ENCODE measurements at places on chromosomes 4 and X. TPM values are rescaled to one million over a fixed set of nuclear protein-coding genes. Genes with fewer than 3 reads are reported as not detected.
A peak's percentile ranks its signal among the peaks of the same experiment; 100 is the strongest.

Gene GPR50
- total RNA-seq = not detected

Gene GAB3
- 18.7 TPM for total RNA-seq

GRCh38 chrX:46407753-46408130, 137.5 kb downstream of the ZNF674 start:
- DNase-seq = no peak
- no peaks in the 10 kb centered on the region for H3K27me3 ChIP-seq
- H3K36me3 ChIP-seq = no peaks in the 10 kb centered on the region
- H3K4me1 ChIP-seq = no peaks in the 10 kb centered on the region
- no peak overlapping the region for H3K27ac ChIP-seq

- no peak overlapping the region for H3K27ac ChIP-seq
- no peaks in the 10 kb centered on the region for H3K36me3 ChIP-seq
- peaks cover 68% of the 10 kb centered on the region for H3K27me3 ChIP-seq
- DNase-seq = no peak
- H3K4me3 ChIP-seq = no peak overlapping the region
Measured at GRCh38 chr4:168879188-168879587, 130.9 kb downstream of the CBR4 start.

DNA sequence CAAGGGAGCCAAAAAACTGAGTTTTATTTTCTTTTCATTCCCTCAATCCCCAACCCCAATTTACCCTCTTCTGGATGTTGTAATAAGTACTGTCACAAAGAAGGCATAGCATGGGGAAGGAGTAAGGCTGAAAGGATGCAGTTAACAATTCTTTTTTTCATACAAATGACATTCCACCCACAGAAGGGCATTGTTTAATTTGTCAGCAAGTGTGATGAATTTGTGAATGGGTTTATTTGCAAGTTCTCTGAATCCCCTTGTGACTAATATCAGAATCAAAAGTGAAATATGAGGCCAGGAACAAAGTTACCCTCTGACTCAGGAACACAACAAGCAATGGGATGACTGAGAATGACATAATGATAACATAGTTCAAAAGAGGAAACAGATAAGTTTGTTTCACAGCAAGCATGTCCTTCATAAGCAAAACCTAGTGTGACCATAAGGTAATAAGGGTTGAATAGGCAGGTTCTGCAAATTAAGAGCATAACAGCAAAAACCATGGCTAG, 2.1 kb downstream of the GEMIN8 start:
- no peak for DNase-seq
- H3K4me3 ChIP-seq = no peak overlapping the region
- H3K27ac ChIP-seq = peak overlapping the region; percentile 67
- H3K4me1 ChIP-seq = peaks cover 25% of the 10 kb centered on the region
- peaks cover 6% of the 10 kb centered on the region for H3K36me3 ChIP-seq
- H3K27me3 ChIP-seq = no peaks in the 10 kb centered on the region

GRCh38 chrX:24963823-24964222, 51.9 kb downstream of the ARX start:
- H3K27ac ChIP-seq = no peak overlapping the region
- no peak overlapping the region for H3K4me3 ChIP-seq
- no peak for DNase-seq
- H3K4me1 ChIP-seq = no peaks in the 10 kb centered on the region
- no peaks in the 10 kb centered on the region for H3K27me3 ChIP-seq

GRCh38 chr4:82989575-82990429, 20.8 kb downstream of the LIN54 start:
- H3K36me3 ChIP-seq = peaks cover 13% of the 10 kb centered on the region
- DNase-seq = no peak
- H3K27me3 ChIP-seq = no peaks in the 10 kb centered on the region

- no peak overlapping the region for H3K27ac ChIP-seq
- H3K36me3 ChIP-seq = peaks cover 5% of the 10 kb centered on the region
- no peaks in the 10 kb centered on the region for H3K4me1 ChIP-seq
- H3K4me3 ChIP-seq = no peak overlapping the region
- DNase-seq = no peak
- H3K27me3 ChIP-seq = no peaks in the 10 kb centered on the region
Measured at GRCh38 chrX:30875957-30876356, 13.1 kb downstream of the TAB3 start.

DNA sequence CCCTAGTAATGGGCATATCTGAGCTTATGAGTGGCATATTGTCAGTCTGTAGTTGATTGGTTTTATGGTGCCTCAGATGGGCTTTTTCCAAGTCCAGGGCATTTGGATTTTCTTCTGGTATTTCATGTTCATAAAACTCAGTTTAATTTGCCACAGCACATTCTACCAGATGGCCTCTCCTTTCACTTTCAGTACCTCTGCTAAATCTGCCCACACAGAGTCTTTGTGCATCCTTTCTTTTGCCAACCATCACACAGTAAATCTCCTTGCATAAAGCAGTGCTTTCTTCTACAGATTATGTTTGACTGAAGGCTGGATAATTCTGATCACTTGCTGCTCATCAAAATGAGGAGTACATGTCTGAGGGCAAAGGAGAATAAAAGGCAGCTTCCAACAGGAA, 98.2 kb downstream of the HS6ST2 start:
- peaks cover 17% of the 10 kb centered on the region for H3K4me1 ChIP-seq
- H3K4me3 ChIP-seq = no peak overlapping the region
- DNase-seq = no peak
- no peak overlapping the region for H3K27ac ChIP-seq

GRCh38 chrX:7294483-7294882, 146.5 kb upstream of the PUDP start:
- no peak overlapping the region for H3K4me3 ChIP-seq
- H3K27ac ChIP-seq = no peak overlapping the region
- no peaks in the 10 kb centered on the region for H3K27me3 ChIP-seq
- no peak for DNase-seq
- H3K36me3 ChIP-seq = no peaks in the 10 kb centered on the region
- H3K4me1 ChIP-seq = no peaks in the 10 kb centered on the region

DNA sequence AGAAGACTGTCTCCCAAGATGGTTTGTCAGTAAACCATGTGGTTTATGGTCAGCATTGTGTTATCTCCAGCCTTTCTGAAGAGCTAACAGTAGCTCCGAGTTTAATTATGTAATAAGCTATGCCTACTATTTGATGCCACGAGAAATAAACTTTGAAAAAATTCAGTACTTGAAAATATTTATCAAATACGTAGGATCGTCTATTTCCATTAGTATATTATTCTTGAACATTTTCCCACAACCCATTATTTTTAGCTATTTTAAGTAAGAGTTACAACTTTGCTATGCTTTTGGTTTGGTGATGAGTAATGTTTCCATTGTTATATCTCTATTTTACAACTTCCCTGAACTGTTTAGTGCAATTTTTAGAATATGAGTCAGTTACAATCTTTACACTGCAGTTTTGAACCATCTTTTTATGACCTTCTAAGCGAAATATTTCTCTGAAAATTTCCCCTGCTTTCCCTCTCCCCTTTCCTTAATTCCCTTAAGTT, 44.5 kb upstream of the TRIM2 start:
- H3K27ac ChIP-seq = no peak overlapping the region
- no peaks in the 10 kb centered on the region for H3K36me3 ChIP-seq
- H3K4me3 ChIP-seq = no peak overlapping the region
- DNase-seq = no peak

DNA sequence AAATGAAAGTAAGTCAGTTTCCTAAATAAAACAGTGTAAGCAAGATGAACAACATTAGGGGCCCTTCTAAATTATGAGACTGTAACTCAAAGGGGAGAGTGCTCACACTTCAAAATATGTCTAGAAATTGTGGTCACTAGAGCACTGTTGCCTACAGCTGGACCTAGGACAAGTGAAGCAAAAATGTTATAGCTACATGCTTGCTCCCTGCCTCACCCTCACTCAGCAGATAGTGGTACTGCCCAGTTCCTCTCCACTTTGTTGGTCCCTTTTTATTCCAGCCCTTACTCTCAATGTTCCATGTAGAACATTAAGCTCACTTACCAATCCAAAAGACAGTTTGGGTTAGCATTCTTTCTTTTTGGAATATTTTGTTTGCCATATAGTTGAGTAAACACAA, 147.3 kb downstream of the GRIA3 start:
- H3K36me3 ChIP-seq = no peaks in the 10 kb centered on the region
- no peaks in the 10 kb centered on the region for H3K27me3 ChIP-seq
- no peak overlapping the region for H3K27ac ChIP-seq
- H3K4me1 ChIP-seq = no peaks in the 10 kb centered on the region
- H3K4me3 ChIP-seq = no peak overlapping the region

DNA sequence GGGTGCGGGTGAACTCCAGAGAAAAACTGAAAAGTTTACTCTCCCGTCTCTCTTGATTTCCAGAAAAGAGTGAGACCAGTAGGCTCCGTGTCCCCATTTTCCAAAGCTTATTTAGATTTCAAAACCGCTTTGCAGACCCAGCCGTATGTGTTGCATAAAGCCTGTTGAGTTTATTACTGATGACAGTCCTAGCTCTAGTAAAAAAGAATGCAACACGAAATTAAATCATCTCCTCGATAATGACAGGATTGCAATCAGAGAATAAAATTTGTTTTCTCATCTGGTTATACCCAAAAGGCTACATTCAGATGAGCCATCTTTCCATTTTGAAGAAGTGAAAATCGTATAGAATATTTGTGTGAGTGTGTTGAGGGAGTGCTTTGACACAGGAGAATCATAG, 16.1 kb upstream of the VCX3A start:
- no peaks in the 10 kb centered on the region for H3K27me3 ChIP-seq
- H3K4me1 ChIP-seq = no peaks in the 10 kb centered on the region
- no peak for DNase-seq
- H3K4me3 ChIP-seq = no peak overlapping the region
- H3K27ac ChIP-seq = no peak overlapping the region
- no peaks in the 10 kb centered on the region for H3K36me3 ChIP-seq

DNA sequence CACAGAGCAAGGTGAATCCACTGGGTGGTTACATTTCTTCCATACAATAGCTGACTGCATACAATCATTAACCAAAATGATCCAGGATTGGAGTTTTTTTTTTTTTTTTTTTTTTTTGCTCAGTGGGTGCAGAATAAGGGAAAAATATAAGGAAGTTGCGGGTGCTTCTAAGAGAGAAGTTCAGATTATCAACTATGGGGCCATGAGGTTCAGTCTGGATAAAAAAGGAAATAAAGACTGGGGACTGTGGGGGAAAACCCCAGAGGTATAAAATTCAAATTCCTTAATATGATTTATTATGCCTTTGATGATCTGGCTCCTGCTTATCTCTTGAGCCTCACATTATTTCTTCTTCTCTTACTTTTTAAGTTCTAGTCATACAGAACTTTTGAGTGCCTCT, 5.9 kb upstream of the EIF1AX start:
- peaks cover 19% of the 10 kb centered on the region for H3K36me3 ChIP-seq
- no peak overlapping the region for H3K4me3 ChIP-seq
- no peak overlapping the region for H3K27ac ChIP-seq

DNA sequence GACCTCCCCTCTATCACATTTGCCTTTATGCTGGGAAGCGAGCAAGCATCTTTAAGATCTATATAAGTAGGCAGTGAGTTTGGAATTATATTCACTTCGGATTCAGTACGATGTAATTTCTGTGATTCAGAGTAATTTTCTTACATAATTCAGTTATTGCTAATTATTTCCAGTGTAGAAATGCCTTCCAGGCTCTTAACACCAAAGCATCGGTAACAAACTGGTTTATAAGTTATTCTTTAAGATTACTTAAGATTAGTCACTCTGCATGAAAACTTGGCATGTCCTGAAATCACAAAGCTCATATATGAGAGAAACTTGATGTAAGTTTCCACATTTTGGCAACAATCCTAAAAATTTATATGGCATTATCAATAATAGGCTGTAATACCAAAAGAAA, 120.8 kb downstream of the ADAMTS3 start:
- no peak overlapping the region for H3K27ac ChIP-seq
- H3K4me1 ChIP-seq = no peaks in the 10 kb centered on the region
- H3K36me3 ChIP-seq = no peaks in the 10 kb centered on the region
- H3K27me3 ChIP-seq = peaks cover 2% of the 10 kb centered on the region
- no peak for DNase-seq
- no peak overlapping the region for H3K4me3 ChIP-seq

GRCh38 chr4:170748975-170749374, 659.2 kb upstream of the AADAT start:
- DNase-seq = no peak
- no peaks in the 10 kb centered on the region for H3K27me3 ChIP-seq
- no peaks in the 10 kb centered on the region for H3K36me3 ChIP-seq
- no peak overlapping the region for H3K27ac ChIP-seq

- no peaks in the 10 kb centered on the region for H3K27me3 ChIP-seq
- DNase-seq = no peak
- H3K27ac ChIP-seq = peak overlapping the region; percentile 62
- H3K36me3 ChIP-seq = peaks cover 16% of the 10 kb centered on the region
Measured at GRCh38 chr4:102620697-102621497, 119.7 kb downstream of the NFKB1 start.

GRCh38 chr4:82367438-82368097, 6.2 kb downstream of the HNRNPD start:
- H3K27ac ChIP-seq = peak overlapping the region; percentile 35
- peak overlapping the region; percentile 77 for H3K4me3 ChIP-seq
- H3K36me3 ChIP-seq = peaks cover 49% of the 10 kb centered on the region
- no peaks in the 10 kb centered on the region for H3K27me3 ChIP-seq
- no peak for DNase-seq

DNA sequence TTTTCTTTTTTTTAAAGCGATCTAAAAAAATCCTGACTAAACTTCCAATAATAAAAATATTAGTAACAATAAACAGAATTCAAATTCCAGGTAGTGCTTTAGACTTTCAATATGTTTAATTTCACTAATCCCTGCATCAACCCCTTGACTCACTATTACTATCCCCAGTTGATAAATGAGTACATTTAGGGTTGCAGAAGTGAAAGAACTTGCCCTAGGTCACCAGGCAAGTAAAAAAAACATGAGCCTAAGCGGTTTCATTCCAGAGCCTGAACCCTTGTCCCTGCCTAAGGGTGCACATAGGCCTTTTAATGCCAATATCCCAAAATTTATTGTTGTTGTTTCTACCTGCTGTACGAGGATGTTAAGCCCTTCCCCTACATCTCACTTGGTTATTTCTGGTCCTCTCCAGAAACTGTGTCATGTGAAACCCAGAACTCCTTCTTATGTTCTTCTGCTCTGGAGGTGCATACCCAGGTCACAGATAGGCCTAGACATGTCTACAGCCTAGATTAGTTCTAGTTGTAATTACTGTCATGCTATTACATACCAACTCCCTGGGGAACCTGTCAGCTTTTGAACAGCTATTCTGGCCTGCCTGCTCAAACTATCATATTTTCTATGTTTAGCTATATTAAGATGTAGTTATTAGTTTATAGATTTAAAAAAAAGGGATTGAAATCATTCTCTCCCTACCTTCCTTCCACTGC, 244.5 kb upstream of the PITX2 start:
- H3K27ac ChIP-seq = no peak overlapping the region
- H3K4me3 ChIP-seq = no peak overlapping the region
